NCI-H187 (cell line): ENCODE measurements at places on chromosomes 3 and 15.

DNA sequence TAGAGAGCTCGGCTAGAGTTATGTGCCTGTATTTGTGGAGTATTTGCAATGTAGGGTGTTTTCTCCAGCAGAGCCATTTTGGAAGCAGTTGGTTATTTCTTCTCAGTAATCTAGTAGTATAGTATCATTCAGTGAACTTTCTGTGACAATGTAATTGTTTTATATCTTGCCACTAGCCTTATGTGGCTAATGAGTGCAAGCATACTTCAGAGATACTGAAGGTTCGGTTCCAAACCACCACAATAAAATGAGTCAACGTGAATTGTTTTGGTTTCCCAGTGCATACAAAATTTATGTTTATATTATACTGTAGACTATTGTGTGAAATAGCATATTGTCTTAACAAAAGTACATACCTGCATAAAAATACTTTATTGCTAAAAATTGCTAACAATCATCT lies 286.9 kb upstream of the TBL1XR1 start:
- no peak for DNase-seq

DNA sequence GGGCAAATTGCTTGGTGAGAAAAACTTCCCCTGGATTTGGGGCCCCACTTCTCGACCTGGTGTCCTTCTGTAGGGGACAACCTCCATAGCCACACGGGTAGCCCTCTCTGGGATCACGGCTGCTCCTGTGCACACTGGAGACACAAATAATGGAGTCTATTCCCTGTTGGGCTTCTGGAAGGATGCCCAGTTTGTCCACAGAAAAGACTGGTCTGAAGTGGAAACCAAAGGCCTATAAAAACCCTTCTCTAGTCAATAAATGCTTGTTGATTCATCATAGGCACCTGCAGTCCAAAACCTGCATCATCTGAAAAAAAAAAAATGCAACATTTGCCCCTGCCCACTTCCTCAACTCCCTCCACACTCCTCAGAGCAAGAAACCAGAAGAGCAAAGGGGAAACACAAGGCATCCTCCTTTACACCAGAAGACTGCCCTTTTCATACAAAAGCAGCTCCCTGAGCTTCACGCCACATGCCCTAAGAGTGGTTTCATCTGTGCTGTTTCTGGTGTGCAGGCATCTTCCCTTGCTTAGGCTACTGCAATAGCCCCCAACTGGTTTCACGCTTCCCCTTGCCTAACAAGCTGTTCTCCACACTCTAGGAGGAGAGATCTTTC lies 36.3 kb downstream of the SRGAP3 start:
- DNase-seq, result no peak

GRCh38 chr3:45992821-45993221 lies 2.8 kb downstream of the FYCO1 start:
- DNase-seq, result no peak

- no peak for DNase-seq
These were observed 278.5 kb upstream of the RASGRP1 start for GRCh38 chr15:38843051-38843501.

GRCh38 chr3:70753572-70753971 lies 441.1 kb upstream of the MDFIC2 start:
- DNase-seq, result no peak

DNA sequence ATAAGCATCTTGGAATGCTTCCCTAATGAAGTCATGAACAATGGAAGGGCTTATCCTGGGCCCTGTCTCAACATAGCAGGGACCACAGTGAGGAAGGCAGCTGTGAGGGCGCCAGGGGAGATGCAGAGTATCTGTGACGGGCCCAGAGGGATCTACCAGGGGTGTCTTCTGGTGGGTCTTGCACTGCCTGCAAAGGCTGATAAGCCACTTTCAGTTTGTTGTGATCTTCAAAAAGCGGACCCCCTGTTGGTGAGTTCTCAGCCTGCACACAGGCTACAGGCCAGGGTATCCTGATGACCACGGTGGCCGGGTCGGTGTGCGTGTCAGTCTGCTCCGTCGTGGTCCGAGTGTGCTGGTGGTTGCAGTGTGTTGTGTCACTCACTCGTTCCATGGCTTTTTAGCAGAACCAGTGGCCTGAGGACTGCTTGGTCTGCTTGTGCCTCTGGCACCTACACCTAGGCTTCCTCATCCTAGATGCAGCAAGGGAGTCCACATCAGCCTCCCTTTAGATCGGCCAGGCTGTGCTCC lies 46.8 kb downstream of the CHDH start:
- DNase-seq, result no peak
